ENCODE measurements at places on chromosomes 5 and 9.
A peak's percentile ranks its signal among the peaks of the same experiment; 100 is the strongest.

DNA sequence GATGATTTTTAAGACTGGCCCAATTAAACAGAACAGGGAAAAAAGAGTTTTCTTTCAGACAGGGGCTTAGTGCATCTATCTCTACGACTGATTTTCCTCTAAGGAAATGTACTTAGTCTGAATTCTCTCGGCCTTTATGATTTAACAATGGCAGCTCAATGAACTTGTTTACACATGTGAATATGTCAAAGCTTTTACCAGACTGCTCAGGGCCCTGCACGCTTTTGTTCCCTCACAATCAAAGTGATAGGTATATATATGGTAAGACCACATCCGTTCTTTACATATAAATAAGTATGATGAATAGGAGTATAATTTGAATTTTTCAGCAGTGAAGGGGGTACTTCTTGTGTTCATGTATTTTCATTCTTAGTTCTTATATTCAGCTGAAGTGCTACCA is 27.6 kb downstream of the LEAP2 start:
- no peak for DNase-seq

- DNase-seq = no peak
Observed at GRCh38 chr5:72767289-72768010, 49.0 kb upstream of the TNPO1 start.

DNA sequence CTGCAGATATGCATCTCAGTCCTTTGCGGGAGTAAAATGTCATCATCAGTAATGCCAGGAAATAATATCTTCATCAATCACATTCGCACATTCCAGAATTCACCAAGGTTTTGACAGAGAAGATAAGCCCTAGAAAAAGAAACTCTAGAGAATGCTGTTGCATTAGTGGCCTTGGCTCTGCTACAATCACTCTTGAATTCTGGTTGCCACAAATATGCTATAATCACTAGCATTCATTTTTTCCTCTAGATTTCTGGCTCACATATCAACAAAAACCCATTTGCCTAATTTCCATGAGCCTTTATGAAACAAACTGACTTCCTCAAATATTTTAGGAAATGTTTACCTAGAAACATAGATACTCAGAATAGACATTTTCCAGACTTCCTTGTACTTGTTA is 653.4 kb downstream of the ANXA1 start:
- no peak for DNase-seq

DNA sequence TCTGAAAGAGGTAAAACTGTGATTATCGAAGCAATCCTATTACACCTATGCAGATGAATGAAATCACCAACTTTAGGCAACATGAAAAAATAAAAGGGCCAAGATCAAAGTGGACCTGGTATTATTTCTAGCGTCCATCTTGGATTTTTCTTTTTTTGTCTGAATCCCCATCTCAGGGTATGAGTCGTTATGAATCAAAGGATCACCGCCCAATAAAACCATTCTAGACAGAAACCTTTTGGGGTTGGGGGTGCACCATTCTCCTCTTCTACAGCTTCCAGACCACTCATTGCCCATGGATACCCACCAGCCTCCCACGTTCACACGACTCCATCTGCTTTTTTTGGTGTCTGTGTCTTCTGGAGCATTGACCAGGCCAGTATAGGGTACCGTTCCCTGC is 33.4 kb downstream of the MAP1B start:
- no peak for DNase-seq

DNA sequence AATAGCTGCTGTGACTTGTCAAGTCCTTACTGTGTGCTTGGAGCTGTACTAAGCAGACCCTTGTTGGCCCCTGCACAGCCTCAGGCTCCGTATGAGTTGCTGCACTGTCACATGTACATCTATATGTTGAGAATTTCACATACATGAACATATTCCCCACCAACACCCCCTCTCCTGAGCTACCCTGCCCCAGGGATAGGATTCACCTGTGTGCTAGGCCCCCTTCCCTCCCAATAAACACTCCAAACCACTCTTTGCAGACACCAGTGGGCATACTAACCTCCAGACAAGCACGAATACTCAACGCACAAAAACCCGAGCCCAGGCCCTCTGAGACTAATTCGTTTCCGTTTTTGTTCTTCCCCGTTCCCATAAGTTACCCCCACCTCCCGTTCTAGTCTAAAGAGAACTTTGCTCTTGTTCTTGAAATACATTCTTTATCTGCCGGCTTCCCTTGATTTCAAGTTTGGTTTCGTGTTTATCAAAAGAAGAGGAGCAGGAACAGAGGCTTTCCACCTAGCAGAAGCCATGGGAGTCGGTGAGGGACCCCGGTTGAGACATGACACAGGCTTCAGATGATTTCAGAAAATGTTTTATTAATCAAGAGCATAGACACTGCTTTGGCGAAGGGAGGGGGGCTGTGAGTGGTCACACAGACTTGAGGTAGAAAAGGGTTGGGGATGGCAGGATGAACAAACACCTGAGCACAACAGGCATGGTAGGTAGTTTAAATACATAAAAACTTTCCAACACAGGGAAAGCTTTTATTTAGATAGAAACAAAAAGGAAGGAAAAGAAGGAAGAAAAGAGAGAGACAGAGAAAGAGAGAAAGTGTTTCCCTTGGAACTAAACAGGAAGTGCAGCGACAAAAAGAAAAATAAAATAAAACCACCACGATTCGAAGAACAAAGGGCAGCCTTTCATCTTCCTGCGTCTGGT is 3.4 kb downstream of the HAND1 start:
- no peak for DNase-seq

DNA sequence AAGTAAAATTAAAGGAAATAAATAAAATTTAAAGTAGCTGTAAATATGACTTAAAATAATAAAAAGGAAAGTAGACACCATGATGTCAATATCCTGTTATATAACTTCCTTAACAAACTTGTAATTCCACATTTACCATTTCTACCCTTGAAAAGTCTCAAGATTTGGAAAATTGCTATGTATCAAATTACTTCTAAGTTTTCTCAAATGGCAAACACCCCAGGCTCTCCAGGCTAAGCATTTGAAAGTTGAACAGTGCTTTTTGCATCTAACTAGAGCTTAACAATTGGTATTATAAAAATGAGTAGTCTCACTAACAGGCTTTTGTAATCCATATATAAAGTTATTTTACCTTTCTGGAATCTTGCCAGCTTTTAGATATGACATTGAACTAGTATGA is 41.5 kb upstream of the MACIR start:
- DNase-seq = no peak

GRCh38 chr9:129958796-129959195 is 84.2 kb downstream of the FNBP1 start:
- no peak for DNase-seq

- DNase-seq = no peak
Observed at GRCh38 chr5:32814620-32815019, 103.5 kb downstream of the NPR3 start.

GRCh38 chr9:109244179-109245132 is 76.4 kb downstream of the EPB41L4B start:
- peak; percentile 28 for DNase-seq

DNA sequence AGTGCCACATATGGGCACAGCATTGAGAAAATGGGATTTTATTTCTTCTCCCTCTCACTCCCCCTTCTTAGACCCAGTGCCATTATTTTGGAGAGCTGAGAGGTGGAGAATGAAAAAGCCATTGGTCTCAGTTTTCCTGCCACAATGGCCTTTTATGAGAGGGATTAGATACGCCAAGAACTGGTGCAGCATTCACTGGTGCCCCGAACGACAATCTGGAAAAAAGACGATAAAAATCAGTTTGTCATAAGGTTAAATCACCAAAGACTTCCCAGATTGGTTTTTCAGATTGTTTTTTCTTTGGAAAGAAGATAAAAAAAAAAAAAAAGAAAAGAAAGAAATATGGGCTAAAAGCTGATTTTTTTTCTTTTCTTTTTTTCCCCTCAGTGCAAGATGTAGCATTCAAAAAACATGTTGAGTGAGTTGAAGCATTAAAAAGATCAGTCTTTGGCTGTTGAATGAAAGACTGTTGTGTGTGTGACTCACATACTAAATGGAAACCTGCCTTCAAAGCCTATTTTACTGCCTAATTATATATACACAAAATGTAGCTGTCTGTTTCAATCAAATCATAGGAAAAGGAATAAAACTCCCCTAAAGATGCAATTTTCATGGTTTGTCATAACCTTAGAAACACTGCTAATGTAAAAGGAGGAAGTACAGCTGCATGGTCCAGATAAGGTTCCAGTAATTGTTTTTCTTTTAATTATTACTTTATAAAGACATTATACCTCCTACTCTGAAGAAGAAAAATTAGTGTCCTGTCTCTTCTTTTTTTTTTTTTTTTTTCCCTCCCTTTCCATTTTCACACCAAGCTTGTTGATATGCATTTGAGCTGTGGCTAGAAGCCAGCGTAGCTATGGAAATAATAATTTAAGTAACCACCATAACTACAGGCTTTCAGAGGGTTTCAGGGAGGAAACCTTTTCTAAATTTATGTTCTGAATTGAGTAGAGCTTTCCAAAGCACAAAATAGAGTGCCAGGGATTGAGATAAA is 27.2 kb upstream of the ZNF608 start:
- DNase-seq = no peak
